ENCODE measurements at places on chromosomes 6 and 20.

DNA sequence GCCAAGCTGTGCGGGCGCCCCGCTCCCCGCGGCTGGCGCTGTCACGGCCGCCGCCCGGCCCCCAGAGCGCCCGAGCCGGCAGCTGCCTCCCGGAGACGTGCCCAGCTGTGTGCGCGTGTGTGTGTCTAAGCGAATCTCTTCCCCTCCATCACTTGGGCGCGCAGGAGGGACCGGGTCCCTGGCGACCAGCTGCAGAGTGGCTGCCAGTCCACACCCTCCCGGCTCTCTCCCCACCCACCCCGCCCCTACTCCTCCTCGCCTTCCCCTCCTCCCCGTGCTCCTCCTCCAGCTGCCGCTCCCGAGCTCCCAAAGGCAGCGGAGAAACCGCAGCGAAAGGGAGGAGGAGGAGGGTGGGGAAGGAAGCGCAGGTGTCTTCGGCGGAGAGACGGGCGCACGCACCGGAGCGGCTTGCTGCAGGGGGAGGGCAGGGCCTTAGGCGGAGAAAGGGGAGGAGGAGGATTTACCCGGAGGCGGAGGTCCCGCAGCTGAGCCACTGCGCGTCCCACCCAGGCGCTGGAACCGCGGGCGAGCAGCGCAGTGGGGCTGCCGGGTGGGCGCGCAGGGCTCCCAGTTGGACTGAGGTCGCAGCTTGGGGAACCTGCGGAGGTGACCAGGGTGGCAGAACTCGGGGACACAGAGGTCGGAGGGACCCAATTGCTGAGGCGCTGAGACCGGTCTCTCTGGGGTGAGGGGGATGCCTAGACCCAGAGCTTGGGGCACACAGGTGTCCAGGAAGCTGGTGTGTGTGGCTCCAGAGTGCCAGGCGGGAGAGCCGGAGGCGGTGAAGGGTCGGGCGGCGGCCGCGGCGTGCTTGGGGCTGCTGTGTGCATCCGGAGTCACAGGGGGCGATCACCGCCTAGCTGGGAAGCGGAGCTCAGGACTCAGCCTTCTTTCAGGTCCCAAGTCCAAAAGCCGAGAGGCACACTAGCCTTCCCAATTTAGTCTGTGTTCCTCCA is at the start of gene HS3ST5:
Gene HS3ST5 (minus strand): TSS at position 198 of the 956 bp plus-strand sequence. CDS start 280,178 bp downstream, outside the sequence.
- no peak for DNase-seq

GRCh38 chr6:81609736-81610135 is 142.7 kb downstream of the TENT5A start:
- no peak for DNase-seq

DNA sequence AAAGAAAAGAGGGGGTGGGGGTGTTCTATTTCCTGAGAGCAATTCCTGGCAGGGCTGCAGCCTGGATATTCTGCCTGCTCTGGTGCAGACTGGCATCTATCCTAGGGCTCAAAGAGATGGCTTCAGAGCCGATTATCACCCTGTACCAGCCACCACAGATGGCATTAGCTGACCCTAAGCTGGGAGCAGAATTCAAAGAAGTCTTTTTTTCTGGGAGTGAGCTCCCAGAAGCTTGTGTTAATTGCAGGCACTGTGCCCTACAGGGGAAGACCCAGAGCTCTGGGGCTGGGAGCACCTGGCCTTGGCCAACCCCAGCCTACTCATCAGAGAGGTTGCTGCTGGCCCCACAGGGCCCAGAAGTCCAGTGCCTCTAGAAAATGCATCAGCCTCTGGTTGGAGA is 85.9 kb downstream of the PXDC1 start:
- DNase-seq = no peak

DNA sequence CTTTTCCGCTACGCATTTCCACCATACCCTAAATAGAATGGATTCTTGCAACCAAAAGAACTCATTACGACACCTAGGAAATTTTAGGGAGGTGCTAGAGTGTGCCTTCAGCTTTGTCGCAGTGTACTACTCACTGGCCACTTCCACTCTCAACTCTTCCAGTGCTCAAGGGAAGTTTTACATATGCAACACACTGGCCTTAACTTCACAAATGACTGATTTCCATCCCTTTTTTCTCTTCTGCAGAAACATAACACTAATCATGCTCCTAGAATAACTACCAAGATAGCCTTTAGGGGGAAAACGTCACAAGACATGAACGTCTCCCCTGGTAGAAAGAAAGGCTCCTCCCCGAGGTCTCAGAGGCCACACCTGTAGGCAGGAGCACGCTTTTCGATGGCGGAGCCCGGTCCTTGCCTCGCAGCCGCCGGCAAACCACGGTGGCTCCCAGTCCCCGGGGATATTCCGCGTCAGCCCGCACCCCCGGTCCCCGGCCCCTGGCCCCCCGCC is 584 bp downstream of the LYRM4 start:
- DNase-seq = no peak

- DNase-seq = no peak
These were observed 61.6 kb downstream of the RPRD1B start for GRCh38 chr20:38095017-38095686.

GRCh38 chr6:65566117-65566516 is 140.9 kb downstream of the EYS start:
- DNase-seq = no peak

DNA sequence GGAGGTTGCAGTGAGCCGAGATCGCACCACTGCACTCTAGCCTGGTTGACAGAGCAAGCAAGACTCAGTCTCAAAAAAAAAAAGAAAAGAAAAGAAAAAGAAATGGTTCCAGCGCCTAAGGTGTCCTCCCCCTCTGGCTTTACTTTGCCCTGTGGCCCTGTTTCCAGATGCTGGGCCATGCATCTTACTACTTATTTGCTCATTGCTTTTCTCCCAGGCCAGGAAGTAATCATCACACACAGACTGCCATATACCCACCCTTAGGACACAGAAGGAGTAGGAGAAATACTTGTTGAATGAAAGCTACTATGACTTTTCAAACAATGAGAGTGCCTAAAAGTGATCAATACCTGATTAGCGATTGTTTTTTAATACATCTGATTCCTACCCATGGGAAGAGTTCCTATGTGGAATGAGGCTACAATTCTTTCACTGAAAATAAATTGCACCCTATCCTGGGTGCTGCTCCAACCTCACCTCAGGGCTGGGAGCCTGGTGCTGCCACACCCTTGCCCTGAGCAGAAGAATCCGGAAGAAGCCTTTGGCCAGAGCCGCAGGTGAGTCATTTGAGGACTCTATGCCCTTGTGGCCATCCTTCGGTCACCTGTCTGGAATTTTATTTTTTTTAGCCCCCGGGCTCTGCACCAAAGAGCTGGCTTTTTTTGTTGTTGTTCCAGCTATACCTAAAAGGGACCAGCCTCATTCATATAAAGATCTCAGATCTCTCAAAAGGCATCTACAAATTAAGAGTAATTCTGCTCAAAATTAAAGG is 22.7 kb upstream of the TFAP2C start:
- DNase-seq = no peak

DNA sequence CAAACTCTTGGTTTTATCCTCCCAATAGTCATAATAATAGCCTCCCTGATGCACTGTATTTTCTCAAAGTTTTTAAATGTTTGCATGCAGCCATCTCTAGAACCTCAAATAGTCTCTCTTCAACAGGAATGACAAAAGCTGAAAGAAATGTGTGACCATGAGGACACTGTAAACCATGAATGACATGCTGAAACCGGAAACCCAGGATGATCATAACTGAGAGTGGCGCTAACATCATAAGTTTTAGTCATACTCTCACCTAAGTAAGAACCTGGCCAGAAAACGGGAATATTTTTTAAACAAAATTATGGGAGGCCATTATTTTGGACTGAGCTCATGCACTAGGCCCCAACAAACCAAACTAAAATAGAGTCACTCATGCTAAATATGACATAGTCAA is 278.4 kb upstream of the STXBP5 start:
- DNase-seq = no peak

- no peak for DNase-seq
These were observed 123.5 kb downstream of the CLIC5 start for GRCh38 chr6:45892196-45892595.

- DNase-seq = no peak
These were observed 13.2 kb upstream of the TFB1M start for GRCh38 chr6:155327326-155328073.

DNA sequence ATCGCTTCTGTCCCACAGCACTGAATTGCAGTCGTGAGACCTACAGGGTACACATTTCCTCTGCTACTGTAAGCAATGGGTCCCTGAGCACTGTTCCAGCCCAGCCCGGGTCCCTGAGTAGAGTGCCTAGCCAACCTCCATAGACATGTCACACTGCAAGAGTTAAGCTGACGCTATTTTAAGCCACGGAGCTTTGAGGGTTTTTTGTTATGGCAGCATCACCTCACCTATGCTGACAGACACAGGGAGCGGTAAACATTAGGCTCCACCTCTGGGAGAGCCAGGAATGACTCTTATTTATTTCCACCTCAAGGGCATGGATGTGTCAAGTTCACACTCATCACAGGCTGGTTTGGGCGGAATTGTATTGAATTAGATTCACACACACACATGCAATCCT is 45.1 kb downstream of the GRM4 start:
- DNase-seq = no peak

DNA sequence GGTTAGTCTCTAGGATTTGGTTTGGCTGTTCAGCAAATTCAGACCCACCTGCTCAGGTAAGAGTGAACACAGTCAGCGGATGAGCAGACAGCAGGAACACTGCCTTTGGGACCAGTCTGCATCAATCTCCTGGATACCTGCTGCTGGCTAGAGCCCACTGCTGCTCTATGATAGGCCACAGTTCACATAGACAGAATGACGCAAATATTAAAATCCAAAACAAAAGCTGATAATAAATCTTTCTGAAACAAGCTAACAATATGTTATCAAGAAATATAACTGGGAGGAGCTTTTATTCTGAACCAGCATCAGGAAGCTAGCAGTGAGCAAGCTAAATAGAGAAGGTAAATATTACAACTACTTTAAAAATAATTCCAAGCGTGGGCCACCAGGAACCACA is at the start of gene TAAR1:
Gene TAAR1 (minus strand): TSS at position 101 of the 400 bp plus-strand sequence. CDS start 13,179 bp downstream, outside the sequence.
- DNase-seq = no peak

GRCh38 chr6:160116411-160116810 is 5.2 kb upstream of the SLC22A1 start:
- DNase-seq = no peak

GRCh38 chr6:70375882-70376281 is 37.4 kb upstream of the FAM135A start:
- no peak for DNase-seq

GRCh38 chr6:22959571-22959970 is 390.2 kb downstream of the HDGFL1 start:
- DNase-seq = no peak

- no peak for DNase-seq
These were observed 9.9 kb upstream of the BAK1 start for GRCh38 chr6:33589731-33590530.

DNA sequence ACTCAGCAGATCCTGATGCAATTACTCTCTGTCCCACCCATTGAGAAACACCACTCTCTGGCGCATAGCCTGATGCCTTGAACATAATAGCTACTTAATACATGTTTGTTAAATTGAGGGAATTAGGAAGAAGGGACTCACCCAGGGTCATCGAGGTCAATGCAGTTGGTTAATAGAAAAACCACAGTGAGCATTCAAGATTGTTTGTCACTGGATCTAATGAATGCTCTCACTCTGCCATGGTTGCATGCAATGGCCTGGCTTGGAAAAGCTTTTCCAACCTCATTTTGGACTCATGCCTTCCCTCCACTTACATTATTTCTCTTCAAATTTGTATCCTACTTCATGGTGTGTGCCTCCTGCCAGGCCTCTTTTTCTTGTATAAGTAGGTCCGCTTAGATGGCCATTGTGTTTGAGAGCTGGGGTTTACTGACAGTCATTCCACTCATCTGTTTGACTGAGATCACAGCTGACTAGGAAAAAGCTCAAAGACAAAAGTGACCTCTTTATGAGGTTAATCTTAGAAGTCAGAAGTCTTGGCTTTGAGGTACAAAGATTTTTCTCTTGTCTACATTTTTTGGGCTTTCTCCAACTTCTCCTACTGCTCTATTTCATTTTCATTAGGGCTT is 154.8 kb upstream of the RAB32 start:
- DNase-seq = no peak

DNA sequence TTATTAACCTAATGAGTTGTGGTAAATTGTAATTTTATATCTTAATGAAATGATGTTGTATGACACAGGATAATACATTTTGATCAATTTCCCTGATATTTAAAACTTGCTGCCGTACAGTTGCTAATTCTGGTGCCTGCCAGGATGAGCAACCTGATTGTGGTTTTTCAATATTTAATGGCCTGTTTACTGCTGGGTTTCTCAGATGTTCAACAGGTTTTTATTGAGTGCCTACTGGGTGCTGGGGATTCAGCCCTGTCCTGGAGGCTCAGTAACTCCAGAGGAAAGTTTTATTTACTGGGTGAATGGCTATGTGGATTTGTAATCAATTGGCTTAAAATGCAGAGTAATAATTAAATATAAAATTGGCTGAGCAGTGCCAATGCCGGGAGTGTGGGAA is 8.0 kb downstream of the TOX2 start:
- DNase-seq = no peak

GRCh38 chr6:141309295-141309694 is 823.4 kb upstream of the GJE1 start:
- no peak for DNase-seq

Data from cerebellar nuclear complex (tissue), 1 donor.